ENCODE measurements at places on chromosomes 2 and 18.

GRCh38 chr18:48347756-48348326 is 61.3 kb downstream of the ZBTB7C start:
- DNase-seq: no peak

- DNase-seq: peak; percentile 97
Measured at GRCh38 chr2:84919885-84920580, 14.6 kb downstream of the TMSB10 start.

GRCh38 chr2:138321458-138321857 is 180.1 kb upstream of the SPOPL start:
- peak; percentile 87 for DNase-seq

GRCh38 chr2:42325609-42326008 is 35.4 kb downstream of the COX7A2L start:
- DNase-seq: no peak

- DNase-seq: no peak
Measured at GRCh38 chr2:239778042-239778851, 246.9 kb downstream of the NDUFA10 start.

DNA sequence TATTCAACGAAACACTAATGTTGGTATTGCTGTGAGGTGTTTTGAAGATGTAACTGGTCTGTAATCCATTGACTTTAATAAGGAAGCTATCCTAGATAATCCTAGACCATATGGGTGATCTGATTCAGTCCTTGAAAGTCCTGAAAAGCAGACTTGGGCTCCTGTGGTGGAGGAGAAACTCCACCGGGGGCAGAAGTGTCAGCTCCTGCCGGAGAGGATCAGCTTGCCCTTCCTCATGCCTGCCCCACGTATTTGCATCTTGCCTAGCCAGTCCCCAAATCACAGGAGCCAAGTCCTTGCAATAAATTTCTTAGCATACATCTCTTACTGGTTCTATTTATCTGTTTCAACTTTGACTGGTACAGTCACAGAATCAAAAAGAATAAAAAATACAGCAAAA is 144.2 kb upstream of the DLGAP1 start:
- DNase-seq: no peak

- peak; percentile 26 for DNase-seq
Measured at GRCh38 chr2:26892922-26893524, 45.1 kb downstream of the DPYSL5 start.

- DNase-seq: no peak
Measured at GRCh38 chr2:45888167-45888566, 236.7 kb downstream of the PRKCE start.

GRCh38 chr2:104378853-104379374 is 475.0 kb upstream of the POU3F3 start:
- DNase-seq: peak; percentile 71

DNA sequence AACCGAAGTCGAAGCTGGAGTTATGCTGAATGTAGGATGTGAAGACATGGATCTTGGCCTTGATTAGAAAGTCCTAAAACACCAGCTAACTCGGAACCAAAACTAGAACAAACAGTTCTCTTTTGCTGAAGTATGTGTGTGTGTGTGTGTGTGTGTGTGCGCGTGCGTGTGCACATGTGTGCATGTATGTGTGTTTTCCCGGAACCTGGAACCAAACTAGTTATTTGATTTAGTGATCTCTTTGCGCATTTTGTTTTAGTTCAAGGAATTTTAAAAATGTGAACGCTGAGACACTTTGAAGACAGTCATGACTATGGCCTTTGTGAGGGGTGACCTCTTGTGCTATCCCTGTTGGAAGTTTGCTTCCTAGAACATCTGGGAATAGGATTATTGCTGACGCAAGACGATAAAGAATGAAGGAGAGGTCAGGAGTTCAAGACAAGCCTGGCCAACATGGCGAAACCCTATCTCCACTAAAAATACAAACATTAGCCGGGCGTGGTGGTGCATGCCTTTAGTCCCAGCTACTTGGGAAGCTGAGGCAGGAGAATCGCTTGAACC is 23.8 kb downstream of the FHL2 start:
- DNase-seq: no peak

DNA sequence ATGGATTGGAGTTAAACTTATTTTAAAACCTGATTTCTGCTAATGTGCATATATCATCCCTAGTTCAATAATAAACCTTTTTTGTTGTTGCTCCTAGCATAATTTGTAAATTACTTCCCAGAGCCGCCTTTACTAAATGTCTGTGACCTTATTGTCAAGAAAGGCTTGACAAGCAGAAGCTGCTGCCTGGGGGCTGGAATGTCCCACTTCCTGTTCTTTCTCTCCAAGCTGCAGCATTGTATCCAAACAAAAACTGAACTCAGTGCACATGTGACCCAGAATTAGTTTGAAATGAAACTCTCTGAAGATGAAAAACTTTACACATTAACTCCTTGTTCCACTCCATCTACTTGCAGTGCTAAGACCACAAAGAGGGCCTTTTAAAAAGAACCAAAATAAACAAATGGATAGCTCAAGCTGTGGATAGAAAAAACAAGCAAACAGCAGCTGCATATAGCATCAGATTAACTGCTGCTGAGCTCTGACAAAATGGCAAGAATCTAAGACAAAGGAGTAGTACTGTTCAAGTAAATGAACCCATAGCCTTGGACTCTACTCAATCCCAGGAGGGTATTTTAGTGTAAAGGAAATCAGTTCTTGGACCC is 99.8 kb upstream of the NEUROD1 start:
- peak; percentile 69 for DNase-seq

DNA sequence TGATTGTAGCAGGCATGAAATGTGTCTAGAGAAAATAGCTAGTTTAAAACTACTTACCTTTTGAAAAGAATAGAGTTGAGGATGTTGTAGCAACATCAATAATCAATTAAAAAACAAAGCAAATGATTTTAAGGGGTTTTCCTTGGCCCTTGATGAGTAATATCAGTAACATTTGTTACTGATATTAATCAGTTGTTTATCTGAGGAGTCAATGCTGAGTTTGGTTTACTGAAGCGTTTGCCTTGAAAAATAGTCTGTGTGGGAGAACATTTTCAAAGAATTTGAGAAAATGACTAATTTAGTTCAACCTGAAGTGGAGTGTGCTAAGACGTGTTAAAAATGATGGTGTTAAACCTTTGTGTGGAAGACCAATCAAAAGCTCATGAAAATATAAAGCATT is 9.3 kb downstream of the PTH2R start:
- DNase-seq: no peak

- DNase-seq: no peak
Measured at GRCh38 chr2:83160571-83160970, 1298.5 kb downstream of the SUCLG1 start.

- peak; percentile 22 for DNase-seq
Measured at GRCh38 chr2:219228041-219228910, 1.2 kb downstream of the ATG9A start.
